ENCODE measurements at places on chromosomes 11 and 22.
A peak's percentile ranks its signal among the peaks of the same experiment; 100 is the strongest.

GRCh38 chr11:101010899-101011298 lies 118.7 kb downstream of the PGR start:
- DNase-seq = no peak

- no peak for DNase-seq
Measured at GRCh38 chr11:116108161-116108560, 603.9 kb upstream of the CADM1 start.

DNA sequence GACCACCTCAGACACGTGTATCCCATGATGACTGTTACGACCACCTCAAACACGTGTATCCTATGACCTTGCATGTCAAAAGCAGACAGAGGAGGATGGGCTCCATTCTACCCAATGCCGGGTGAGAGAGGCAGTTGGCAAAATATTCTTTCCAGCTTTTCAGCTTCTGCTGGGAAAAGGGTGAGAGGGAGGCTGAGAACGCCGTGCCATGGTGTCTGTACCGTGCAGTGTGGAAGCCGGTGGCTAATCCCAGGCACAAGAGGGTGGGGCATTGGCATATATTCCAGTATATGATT lies 1478.4 kb downstream of the TBC1D22A start:
- DNase-seq = no peak

DNA sequence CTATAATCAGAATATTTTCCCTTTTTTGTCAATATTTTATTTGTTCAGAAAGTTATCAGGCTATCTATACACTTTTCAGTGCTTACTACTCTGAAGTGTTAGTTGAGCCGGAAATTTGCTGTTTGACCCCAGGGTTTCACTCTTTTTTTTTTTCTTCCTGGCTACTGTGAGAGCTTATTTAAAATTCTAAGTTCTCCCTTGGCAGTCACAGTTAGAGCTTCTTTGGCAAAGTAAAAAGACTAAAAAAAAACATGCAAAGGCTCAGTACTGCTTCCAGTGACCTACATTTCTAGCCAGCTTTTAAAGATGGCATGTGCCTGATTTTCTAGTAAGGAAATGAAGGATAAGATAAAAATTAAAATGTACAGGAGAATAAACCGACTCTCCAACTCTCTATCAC lies 48.4 kb downstream of the ELP4 start:
- DNase-seq = no peak

GRCh38 chr22:37219533-37219932 lies 7.3 kb upstream of the SSTR3 start:
- no peak for DNase-seq

DNA sequence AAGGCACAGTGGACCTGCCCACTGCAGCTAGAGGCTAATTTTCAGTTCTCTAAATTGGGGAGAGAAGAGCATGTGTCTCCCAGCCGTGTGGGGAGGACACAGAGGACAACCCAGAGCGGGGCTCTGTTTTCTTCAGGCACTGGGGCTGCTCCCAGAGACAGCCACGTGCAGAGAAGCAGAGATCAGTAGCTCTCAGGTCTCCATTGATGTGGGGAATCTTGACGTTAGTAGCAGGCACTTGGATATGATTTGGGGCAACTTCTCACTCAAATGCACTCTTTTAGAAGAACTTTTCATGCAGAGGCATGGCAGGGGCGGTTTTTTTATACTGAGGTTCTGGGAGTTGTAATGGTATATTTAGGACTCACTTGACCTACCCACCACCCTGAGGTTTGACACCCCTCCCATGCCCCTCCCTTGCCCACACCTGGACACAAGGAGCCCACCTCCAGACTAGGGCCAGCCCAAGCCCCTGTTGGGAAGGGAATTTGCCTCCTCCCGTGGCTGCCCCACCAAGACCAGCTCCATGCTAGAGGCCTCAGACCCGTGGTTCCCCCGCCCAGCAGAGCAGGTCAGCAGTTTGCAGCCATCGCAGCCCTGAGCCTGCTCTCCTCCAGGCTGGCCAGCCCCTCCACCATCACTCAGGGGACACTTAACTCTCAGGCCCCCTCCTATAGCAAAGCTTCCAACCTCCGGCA lies 94.2 kb upstream of the RTL6 start:
- DNase-seq = no peak

DNA sequence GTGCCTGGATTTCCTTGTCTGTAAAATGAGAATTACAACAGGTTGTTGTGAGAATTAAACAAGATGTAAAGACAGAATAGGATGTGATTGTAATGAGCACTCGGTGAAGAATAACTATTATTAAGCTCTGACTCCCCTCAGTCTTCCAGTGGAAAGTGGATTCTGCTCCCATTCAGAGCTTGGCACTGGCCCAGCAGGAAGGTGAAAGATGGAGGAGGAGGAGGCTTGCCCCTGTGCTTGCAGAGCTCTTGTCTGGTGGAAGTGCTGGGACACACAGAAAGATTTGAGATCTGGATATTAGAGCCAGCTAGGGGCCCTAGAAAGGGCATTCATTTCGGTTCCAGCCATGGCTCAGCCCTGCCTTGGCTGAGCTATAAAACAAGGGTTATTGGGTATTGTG lies 28.2 kb downstream of the PHLDB1 start:
- DNase-seq = no peak

DNA sequence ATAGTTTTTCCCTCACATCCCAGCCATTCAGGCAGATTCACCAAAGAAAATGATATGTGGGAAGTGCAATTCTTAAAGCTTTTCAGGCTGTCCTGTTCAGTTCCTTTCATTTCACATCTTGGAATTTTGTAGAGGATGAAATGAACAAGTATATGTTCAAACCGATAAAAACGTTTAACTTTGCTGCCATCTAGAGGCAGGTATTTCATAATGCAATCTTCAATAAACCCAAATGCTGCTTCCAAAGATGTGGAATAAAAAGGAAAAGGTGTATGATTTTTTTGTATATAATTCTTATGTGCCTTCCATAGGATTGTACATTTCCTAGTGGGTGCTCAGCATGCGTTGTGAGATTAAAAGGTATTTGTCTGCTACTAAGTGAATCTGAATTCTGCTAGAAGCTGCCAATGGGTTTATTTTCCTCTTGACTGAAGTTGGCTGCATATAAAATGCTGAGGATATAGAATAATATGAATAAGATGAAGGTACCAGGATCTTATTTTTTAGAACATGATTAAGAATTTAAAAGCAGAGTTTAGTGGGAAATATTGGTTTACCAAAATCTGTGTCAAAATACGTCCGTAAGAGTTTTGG lies 199.3 kb downstream of the PGR start:
- peak; percentile 43 for DNase-seq

- no peak for DNase-seq
Measured at GRCh38 chr11:30560206-30561106, 25.7 kb downstream of the MPPED2 start.

DNA sequence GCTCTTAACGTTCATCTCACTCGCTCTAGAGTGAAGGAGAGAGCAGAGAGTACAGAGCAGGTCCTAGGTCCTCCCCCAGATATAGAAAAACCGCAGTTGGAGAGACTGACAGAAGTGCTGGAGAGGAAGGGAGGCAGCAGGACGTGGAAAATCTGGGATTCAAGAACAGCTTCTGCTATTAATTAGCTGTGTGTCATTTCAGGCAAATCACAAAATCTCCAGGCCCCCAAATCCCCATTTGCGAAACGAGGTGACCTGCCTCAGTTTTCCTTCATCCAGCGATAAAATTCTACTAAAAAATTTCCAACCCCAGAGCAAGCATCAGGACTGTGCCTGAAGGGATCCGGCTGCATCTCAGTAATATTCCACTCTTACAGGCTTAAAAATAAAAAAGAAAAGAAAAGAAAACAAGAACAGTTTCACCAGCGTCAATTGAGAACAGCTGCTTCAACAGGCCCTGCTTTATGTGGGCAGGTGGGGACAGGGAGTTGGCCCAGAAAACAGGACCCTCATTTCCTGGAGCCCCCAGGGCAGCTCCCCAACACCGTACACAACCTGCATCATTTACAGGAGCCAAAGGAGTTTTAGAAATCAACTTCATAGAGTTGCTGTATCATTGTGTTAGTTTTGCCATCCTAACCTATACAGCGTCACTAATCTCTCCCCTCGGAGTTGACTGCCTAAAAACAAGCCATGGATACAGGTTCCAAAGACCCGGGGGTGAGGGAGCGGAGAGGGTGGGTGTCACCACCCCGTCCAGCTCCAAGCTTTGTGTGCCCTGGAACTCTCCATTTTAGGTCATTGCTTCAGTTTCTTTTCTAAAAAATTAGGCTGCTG lies 2.3 kb upstream of the MALAT1 start:
- DNase-seq = no peak

Measured in right renal pelvis (tissue), 4 donors.